Activated naive CD8-positive, alpha-beta T cell treated with anti-CD3 and anti-CD28 coated beads, Interleukin-2, amount 50 U/mL, for 24 hours (primary cell): ENCODE measurements at places on chromosomes 11 and 22.

DNA sequence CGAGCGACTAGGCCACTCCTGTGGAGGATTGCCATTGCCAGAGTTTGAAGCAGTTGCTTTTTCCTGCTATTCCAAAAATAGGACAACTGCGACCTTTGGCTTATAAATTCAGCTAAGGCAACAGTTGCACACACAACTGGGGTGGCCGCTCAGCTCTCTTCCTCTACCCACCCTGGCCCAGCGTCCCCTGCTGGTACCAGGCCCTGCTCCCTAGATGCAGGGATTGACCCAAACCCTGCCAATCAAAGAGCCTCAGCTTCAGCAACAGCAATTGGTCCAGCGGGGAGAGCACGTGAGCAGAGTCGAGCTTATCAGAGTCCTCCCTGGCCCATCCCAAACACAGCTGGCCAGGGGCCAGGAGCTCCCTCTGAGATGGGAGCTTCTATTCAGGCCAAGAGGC is 22.0 kb upstream of the CABP2 start:
- H3K27me3 ChIP-seq, result no peaks in the 10 kb centered on the region
- no peak overlapping the region for H3K4me3 ChIP-seq
- H3K4me1 ChIP-seq, result no peaks in the 10 kb centered on the region

GRCh38 chr11:88152381-88152780 is 22.9 kb downstream of the RAB38 start:
- no peaks in the 10 kb centered on the region for H3K4me1 ChIP-seq
- H3K27me3 ChIP-seq, result no peaks in the 10 kb centered on the region
- no peak overlapping the region for H3K27ac ChIP-seq
- no peak overlapping the region for H3K4me3 ChIP-seq

- H3K27me3 ChIP-seq, result no peaks in the 10 kb centered on the region
- H3K36me3 ChIP-seq, result no peaks in the 10 kb centered on the region
- no peak for DNase-seq
Observed at GRCh38 chr11:103700622-103701021, 335.8 kb upstream of the DDI1 start.

- peaks cover 32% of the 10 kb centered on the region for H3K36me3 ChIP-seq
- no peak overlapping the region for H3K27ac ChIP-seq
- H3K27me3 ChIP-seq, result no peaks in the 10 kb centered on the region
- H3K4me1 ChIP-seq, result peaks cover 2% of the 10 kb centered on the region
Observed at GRCh38 chr22:19401483-19401882, 30.1 kb downstream of the HIRA start.

DNA sequence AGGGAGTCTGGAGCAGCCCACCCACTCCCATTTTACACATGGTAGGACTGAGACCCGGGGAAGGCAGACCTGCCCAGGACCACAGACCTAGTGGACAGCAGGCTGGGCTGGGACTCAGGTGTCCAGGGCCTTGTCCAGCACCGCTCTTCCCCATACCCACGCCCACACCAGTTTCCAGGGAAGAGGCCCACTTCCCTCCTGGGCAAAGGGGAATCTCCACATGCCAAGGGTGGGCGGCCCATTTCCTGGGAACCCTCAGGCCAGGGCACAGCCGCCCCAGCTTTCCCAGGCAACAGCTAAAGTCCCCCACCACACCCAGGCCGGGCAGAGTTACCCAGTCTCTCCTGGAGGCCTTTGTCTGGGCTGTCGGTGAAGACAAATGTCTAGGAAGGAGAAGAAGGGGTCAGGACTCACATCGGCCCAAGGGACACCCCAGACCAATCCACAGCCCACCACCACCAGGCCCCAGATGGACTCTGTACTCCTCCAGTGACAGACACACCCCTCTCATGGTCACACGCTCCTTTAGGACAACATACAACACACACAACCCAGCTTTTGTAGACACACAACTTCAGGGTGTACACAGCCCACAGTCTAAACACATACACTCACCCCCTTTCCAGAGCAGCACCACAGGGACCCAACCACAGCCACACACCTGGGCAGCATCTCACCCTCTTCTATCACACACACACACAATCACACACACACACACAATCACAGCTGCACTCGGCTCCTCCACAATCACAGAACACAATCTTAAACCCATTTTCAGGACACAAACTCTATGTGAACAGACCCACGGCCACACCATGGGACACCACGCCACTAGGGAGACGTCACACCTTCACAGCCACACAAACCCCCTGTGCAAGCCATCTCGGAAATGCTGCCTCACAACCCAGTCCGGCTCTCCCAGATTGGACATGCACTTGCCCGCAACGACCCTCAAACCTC is 5.5 kb downstream of the MFNG start:
- peaks cover 32% of the 10 kb centered on the region for H3K4me1 ChIP-seq
- DNase-seq, result no peak
- no peaks in the 10 kb centered on the region for H3K27me3 ChIP-seq

- DNase-seq, result no peak
- H3K27ac ChIP-seq, result no peak overlapping the region
- H3K27me3 ChIP-seq, result no peaks in the 10 kb centered on the region
- H3K4me3 ChIP-seq, result no peak overlapping the region
- peaks cover 9% of the 10 kb centered on the region for H3K4me1 ChIP-seq
Observed at GRCh38 chr11:73322382-73323306, 14.6 kb downstream of the ARHGEF17 start.

DNA sequence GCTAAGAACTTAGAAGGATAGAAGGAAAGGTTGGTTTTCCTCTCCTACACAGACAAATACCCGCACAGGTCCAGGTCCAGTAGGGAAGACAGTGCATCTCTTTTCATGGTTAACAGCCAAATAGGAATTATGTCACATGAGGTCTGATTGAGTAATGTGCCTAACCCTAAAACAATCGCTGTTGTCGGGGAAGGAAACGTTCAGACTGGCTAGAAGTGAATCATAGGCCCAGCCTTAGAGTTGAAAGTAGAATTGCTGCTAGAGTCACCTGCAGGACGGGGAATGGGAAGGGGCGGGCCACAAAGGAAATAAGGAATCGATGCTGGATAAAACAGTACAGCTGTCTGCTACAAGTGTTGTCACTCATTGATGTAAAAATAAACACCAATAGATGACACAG is 12.4 kb upstream of the HTATIP2 start:
- no peak overlapping the region for H3K27ac ChIP-seq
- H3K4me3 ChIP-seq, result no peak overlapping the region
- peaks cover 15% of the 10 kb centered on the region for H3K27me3 ChIP-seq
- no peak for DNase-seq
- H3K4me1 ChIP-seq, result no peaks in the 10 kb centered on the region
- H3K36me3 ChIP-seq, result no peaks in the 10 kb centered on the region

GRCh38 chr11:19519912-19520641 is 192.6 kb upstream of the NAV2 start:
- H3K4me3 ChIP-seq, result no peak overlapping the region
- no peaks in the 10 kb centered on the region for H3K4me1 ChIP-seq
- H3K27ac ChIP-seq, result no peak overlapping the region
- H3K27me3 ChIP-seq, result peaks cover 9% of the 10 kb centered on the region
- no peak for DNase-seq

DNA sequence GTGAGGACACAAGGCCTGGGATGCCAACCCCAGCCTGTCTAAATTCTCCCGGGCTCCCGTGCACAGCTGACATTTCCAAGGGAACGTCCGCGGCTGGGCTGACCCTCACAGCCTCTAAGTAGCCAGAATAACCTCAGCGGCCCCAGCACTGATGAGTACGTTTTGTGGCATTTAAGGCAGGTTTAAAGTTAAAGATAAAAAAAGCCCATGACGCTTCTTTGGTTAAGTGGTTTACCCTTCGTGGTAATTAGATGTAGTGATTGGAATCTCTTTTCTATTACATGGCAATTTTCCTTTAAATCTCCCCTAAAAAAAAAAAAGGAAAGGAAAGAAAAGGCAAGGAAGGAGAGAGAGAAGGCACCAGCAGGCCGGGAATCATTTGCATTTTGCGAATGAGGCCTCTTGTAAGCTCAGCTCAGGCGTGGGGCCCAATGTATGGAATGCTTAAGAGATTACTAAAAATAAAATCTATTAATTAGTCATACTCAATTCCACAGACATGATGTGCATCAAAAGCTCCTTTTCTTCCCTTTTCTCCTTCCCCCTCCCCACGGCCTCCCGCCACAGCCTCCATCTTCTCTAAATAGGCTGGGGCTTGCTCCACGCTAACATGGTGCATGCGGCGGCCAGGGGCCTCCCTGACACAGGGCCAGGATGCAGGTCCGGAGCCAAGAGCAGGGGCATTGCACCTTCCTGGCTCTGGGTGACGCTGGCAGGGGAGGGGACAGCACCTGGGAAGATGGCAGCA is 44.1 kb downstream of the MACROD1 start:
- H3K4me1 ChIP-seq, result peaks cover 19% of the 10 kb centered on the region
- no peak overlapping the region for H3K4me3 ChIP-seq
- H3K36me3 ChIP-seq, result peaks cover 1% of the 10 kb centered on the region
- peak overlapping the region; percentile 39 for H3K27ac ChIP-seq
- no peak for DNase-seq

DNA sequence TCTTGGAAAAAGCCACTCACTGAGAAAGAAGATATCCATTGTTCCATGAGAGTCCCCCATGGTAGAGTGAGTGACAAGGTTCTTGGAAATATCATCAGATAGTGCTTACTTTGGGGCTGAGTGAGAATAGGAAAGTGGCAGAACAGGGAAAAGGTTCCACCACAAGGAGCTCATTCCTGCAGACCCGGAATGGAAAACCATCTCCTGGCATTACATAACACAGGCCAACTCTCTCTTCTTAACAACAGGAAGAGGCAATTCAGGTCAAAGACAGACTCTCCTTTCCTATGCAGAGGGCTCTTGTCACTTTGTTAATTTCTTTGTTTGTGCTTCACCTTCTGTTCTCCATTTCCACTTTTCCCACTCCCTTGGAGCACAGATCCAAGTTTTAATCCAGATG is 259.7 kb downstream of the KIRREL3 start:
- no peaks in the 10 kb centered on the region for H3K4me1 ChIP-seq
- DNase-seq, result no peak
- H3K27me3 ChIP-seq, result peaks cover 6% of the 10 kb centered on the region
- no peak overlapping the region for H3K27ac ChIP-seq

DNA sequence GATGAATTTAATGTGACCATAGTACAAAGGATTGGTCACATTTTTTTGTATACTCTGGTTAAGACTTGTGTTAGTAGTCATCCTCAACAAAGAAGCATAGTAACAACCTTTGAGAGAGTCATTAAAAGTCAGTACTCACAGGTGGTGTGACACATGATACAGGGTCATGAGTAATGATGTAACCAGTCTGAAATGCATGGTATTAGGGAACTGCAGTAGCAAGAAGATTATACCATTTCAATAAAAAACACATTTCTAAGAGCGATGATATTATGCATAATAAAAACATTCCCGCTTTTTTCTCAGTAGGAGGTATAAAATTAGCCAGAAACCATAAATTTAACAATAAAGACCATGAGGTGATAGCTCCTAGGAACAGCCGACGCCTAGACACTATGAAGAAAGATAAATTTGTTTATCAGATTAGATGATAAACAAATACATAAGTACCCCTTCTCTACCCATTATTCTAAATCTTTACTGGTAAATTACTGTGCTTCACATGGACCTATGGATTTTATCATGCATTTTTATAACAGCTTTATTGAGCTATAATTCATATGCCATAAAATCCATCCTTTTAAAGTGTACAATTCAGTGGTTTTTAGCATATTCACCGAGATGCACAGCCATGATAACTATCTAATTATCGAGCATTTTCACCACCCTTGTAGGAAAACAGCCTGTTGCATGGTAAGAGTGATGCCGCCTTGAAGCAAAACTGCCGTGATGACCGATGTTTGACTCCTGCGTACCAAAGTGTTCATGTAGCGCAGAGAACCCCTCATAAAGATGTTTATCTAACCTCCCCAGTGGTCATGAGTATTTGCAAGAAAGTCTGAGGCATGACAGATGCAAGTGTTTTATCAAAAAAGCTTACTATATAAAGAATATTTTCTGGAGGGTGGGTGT is 41.8 kb downstream of the TMPRSS5 start:
- no peaks in the 10 kb centered on the region for H3K36me3 ChIP-seq
- no peak overlapping the region for H3K27ac ChIP-seq
- peaks cover 7% of the 10 kb centered on the region for H3K27me3 ChIP-seq
- H3K4me1 ChIP-seq, result no peaks in the 10 kb centered on the region
- DNase-seq, result no peak

DNA sequence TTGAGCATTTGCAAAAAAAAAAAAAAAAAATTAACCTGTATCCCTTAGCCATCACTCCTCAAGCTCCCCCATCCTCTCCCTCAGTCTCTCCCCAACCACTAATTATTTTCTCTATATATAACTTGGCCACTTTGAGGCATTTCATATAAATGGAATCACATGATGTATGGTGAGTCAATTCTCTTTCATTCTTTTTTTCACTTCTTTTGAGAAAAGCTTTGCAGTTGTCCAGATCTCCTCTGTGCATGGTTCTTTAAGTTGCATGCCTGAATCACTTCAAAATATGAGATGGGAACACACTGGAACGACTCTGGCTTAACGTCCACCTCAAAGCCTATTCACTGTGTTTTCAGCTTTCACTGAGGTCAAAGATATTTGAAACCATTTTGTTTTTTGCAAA is 40.7 kb downstream of the SHANK2 start:
- H3K4me3 ChIP-seq, result no peak overlapping the region
- no peaks in the 10 kb centered on the region for H3K36me3 ChIP-seq
- no peak for DNase-seq
- no peak overlapping the region for H3K27ac ChIP-seq
- H3K27me3 ChIP-seq, result peaks cover 8% of the 10 kb centered on the region
- no peaks in the 10 kb centered on the region for H3K4me1 ChIP-seq

DNA sequence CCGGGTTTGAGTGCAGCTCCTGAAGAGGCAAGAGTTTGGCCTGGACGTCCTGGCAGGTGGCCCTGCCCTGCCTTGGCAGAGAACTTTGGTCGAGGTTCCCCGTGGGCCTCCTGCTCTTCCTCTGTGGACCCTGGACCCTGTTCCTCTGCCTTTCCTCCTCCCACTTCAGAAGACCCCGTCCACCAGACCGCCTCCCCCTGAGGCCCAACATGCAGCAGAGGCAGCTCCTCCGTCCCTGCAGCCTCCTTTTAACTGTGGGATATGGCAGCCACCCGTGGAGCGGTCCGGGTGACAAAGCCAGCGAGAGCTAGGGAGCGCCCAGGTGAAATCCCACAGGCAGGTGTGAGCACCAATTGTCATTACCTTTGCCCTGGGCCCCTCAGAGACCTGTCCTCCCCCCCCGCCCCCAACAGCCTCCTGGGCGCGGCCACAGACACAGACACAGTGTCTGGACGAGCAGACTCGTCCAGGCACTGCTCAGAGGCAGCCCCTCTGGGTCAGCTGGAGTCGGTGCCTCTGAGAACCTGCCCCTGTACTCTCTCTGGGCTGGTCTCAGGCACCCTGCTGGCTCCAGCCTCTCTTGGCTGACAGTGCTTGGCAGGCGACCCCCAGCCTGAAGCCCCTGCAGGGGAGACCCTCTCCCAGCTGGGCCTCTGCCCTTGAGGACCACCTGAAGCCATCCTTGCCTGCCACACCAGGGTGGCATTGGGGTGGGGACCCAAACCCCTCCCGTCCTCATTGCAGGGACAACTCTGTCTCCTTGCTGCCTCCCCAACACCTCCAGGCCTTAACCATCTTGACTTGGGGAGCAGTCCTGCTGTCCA is 4.1 kb upstream of the PTDSS2 start:
- peaks cover 22% of the 10 kb centered on the region for H3K4me1 ChIP-seq
- DNase-seq, result no peak
- H3K27me3 ChIP-seq, result no peaks in the 10 kb centered on the region
- peaks cover 2% of the 10 kb centered on the region for H3K36me3 ChIP-seq
- no peak overlapping the region for H3K27ac ChIP-seq
- H3K4me3 ChIP-seq, result no peak overlapping the region
